Hippocampal formation (tissue), 2 donors: ENCODE measurements at places on chromosomes 3 and 15.

DNA sequence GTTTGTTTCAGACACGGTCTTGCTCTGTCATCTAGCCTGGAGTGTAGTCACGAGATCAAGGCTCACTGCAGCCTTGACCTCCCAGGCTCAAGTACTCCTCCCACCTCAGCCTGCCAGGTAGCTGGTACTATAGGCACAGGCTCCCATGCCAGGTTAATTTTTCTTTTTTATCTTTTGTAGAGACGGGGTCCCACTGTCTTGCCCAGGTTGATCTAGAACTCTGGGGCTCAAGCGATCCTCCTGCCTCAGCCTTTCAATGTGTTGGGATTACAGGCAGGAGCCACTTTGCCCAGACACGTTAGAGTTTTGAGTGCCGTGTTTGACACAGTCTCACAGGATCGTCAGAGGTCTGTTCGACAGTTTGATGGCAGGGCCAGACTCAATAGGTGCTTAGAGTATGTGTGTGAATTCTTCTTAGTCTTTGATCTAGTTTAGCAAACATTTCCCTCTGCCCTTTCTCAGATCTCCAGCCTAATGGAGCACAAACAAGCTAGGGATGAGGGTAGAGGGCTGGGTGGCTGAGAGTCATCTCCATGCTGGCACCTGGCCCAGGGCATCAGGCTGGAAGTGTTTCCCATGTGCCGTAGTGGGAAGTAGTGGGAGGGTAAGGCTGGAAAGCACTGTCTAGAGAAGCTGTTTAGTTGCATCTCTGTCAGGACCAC is 66.1 kb upstream of the DLG1 start:
- no peak for DNase-seq

DNA sequence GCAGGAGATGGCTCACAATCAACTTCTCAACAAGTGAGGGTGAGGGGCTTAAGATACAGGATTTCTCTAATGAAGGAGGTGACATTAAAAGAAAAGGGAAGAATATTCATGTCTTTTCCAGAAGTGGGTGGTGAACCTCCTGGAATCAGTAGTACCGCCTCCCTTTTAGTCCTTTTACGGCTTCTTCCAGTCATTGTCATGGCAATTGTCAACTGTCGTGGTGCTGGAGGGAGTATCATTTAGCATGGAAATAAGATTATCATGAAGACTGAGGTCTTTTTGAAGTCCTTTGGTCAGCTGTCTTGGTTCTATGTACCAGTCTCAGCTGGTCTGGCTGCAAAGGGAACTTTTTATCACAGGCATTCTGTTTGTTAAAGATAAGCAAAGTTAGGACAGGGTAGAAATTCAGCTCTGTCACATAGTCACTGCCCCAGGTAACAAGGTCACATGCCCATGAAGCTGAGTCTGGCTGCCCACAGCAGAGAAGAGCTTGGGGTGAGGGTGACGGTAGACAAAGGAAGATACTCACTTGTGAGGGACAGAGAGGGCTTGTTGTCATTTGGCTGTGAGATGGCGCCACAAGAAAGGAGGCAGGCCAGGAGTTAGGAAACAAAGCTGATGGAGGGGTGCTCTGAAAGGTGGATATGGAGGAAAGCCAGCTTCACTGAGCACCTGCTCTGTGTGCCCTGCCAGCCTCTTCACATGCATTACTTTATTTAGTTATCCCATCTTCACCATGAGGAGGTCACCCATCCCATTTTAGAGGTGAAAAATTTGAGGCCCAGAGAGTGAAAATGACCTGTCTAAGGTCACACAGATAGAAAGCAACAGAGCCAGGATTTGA is 228.2 kb upstream of the TRIM42 start:
- no peak for DNase-seq

DNA sequence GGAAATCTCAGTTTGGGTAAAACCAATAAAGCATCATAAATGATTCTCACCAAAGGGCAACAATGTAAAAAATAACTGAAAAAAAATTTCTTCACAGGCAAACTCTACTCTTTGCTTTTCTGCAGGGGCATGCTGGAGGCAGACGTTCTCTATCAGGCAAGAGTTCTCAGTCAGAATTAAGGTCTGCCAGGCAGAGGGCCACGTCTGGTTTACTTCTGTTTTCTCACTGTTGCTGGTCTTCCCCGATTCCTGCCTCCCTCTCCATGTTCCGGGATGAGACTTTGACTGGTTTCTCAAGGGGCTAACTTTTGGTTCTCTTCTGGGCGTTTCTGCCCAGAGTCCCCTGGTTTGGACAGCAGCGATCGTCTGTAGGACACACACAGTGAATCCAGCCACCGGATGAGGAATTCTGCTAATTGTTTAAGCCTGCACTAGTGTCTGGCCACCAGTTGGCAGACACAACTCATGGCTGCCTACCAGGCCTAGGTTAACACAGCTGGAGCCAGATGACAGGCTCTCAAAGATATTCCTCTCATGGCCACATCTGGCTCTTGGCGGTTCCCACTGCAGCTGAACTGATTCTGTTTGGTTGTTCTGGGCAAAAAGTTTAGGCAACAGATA is 273.1 kb downstream of the FOXP1 start:
- DNase-seq = peak; percentile 21

DNA sequence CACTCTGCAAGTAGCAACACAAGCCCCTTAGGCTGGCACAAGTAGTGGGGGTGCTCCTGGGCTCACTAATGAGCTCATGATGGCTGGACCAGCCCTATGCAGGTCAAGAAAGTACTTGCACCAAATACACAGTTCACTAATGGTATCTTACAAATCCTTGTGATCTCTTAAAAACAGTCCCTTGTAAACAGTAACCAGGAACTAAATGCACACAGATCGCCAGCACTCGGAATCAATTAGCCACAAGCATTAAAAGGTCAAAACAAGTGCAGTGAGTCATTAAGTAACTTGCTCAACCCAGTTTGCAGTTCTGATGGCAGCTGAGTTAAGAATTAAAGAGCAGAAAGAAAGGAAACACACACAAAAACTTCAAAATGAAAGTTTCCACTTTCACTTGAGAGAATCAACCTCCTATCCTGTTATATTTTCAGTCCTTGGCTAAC is 43.2 kb downstream of the ARHGEF3 start:
- no peak for DNase-seq

- no peak for DNase-seq
Measured at GRCh38 chr3:119382134-119382533, 81.3 kb downstream of the TMEM39A start.

- no peak for DNase-seq
Measured at GRCh38 chr3:131431754-131432153, 50.2 kb downstream of the NUDT16 start.

DNA sequence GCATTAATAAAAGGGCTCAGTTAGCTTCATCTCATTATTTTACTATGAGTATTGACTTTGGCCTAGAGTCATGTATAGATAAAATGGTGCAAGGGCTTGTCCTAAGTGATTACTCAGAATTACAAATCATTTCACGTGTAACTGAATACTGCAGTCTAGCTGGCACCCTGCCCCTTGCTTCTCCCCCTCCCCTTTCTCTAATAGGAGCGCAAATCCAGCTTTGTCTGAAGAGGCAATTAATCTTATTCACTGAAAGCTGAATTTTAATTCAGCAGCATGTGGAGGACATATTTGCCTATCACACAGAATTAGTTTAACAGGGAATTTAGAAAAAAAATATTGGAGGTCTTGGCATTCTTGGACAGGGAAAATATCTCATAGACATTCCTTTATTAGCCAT is 412.1 kb upstream of the DPH6 start:
- no peak for DNase-seq

GRCh38 chr3:125054062-125054448 is 1.7 kb downstream of the HEG1 start:
- DNase-seq = no peak

- DNase-seq = no peak
Measured at GRCh38 chr3:22779737-22780136, 423.4 kb upstream of the UBE2E2 start.

DNA sequence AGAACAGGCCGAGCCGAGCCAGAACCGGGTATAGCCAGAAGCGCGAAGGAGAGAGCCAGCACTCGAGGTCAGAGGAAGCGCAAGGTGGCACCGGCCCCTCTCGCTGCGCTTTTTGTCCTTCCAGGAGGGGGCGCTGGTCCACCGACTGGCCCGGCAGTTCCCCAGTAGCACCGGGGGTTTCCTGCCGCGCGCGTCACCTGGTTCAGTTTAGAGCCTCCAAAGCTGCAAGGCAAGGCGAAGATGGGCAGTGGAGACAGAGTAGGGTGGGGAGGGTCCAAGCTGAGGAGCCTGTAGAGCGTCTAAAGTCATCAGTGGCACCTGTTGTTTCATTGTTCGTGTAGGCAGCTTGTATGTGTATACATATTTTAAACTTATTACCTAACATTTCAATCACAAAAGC is 7.6 kb upstream of the NR2E3 start:
- DNase-seq = no peak

DNA sequence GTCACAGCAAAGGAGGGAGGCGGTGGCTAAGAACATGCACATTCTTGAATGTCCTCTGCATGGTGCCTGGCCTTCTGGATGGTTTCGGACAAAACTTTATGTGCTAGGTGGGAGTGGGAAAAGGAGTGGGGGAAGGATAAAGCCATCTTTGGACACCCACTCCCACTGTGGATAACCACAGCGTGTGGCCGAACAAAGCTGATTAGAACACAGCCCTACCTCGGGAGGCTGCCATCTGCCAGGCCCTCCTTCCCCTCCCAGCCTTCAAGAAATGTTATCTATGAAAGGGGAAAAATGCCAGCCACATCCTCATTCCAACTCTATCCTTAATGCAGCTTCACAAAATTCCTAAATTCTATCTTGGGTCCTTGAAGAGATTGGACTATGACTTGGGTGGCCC is 18.8 kb downstream of the AMOTL2 start:
- DNase-seq = no peak

GRCh38 chr3:188775412-188775811 is 396.4 kb upstream of the TPRG1 start:
- DNase-seq = no peak

DNA sequence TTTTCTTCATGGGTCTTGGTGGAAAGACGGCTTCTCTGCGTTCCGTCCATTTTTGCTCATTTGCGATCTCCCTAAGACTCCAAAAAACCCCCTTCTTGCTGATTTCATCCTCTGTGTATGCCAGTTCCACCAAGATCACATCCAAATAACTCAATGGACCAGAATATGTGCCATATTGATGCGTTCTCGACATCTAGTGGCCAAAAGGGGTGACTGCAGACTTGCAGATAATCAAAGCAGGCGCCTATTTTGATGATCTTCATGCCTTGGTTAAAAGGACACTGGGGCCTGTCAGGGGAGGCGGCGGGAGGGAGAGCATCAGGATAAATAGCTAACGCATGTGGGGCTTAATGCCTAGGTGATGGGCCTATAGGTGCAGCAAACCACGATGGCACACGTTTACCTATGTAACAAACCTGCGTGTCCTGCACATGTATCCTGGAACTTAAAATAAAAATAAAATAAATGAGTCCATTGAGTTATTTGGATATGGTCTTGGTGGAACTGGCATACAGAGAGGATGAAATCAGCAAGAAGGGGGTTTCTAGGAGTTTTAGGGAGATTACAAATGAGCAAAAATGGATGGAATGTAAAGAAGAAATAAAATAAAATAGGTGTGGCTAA is 104.2 kb upstream of the RAD18 start:
- DNase-seq = peak; percentile 74

GRCh38 chr15:32933236-32933635 is 215.4 kb downstream of the GREM1 start:
- DNase-seq = no peak

GRCh38 chr3:4943549-4943948 is 35.7 kb upstream of the BHLHE40 start:
- DNase-seq = no peak

DNA sequence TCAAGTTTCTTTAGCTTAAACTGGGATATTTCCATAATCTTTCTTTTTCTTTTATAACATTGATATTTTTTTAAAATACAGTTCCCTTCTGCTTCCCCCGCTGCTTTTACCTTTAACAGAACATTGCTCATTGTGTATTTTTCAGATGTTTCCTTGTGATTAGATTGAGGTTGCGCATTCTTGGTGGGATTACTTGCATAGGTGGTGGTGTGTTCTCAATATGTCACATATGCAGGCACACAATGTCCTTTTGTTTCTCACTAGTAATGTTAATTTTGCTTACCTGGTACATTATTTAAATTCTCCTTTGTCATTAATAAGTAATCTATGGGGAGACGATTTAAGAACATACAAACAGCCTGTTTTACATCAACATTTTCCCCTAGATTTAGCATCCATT is 48.2 kb downstream of the HMG20A start:
- DNase-seq = no peak
